Activated T-helper 2 cell treated with anti-CD3 and anti-CD28 coated beads, Interferon-gamma antibody, Interleukin-2, Interleukin-4, amounts not matched to agents 10 μg/mL and 5 μg/mL and 100 μg/mL, durations not matched to agents 14 hours and 24 hours and 36 hours (primary cell): ENCODE measurements at places on chromosomes 16 and 17.

GRCh38 chr17:78903101-78903779, at the start of gene CEP295NL:
Gene CEP295NL, minus strand, starts transcription at chr17:78903201. Its CDS starts 1,373 bp downstream, at chr17:78901828.
- no peak within 1 kb of the TSS for H3K4me3 ChIP-seq
- no peak for DNase-seq
- H3K4me1 ChIP-seq = peaks cover 10% of the 10 kb centered on the region
- H3K36me3 ChIP-seq = no peaks in the 10 kb centered on the region

GRCh38 chr16:81601008-81601428, 156.4 kb downstream of the CMIP start:
- H3K36me3 ChIP-seq = peaks cover 8% of the 10 kb centered on the region
- H3K27me3 ChIP-seq = no peaks in the 10 kb centered on the region
- no peak overlapping the region for H3K4me3 ChIP-seq
- no peak overlapping the region for H3K27ac ChIP-seq
- peaks cover 16% of the 10 kb centered on the region for H3K4me1 ChIP-seq

GRCh38 chr17:1119924-1120323, 59.9 kb downstream of the ABR start:
- no peak for DNase-seq
- H3K27me3 ChIP-seq = no peaks in the 10 kb centered on the region
- H3K36me3 ChIP-seq = no peaks in the 10 kb centered on the region
- H3K4me3 ChIP-seq = no peak overlapping the region

DNA sequence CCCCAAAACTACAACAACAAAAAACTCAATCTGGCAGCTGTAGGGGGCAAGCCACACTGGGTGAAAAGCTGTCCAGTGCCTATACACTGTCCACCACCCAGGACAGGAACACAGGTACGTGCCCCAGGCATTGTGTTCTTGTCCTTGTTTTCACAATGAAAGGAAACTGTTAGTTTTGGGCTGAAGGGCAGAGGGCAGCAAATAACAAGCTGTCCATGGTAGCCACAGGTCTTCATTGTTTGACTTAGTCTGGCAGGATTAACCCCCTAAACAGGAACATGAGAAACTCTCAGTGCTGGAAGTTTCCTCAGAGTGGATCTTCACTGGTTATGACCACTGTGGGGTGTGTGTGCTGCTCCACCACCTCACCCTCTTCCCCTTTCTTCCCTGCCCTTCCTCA, 224.6 kb upstream of the N4BP1 start:
- H3K4me1 ChIP-seq = no peaks in the 10 kb centered on the region
- H3K36me3 ChIP-seq = no peaks in the 10 kb centered on the region
- no peaks in the 10 kb centered on the region for H3K27me3 ChIP-seq
- H3K27ac ChIP-seq = no peak overlapping the region
- no peak for DNase-seq

DNA sequence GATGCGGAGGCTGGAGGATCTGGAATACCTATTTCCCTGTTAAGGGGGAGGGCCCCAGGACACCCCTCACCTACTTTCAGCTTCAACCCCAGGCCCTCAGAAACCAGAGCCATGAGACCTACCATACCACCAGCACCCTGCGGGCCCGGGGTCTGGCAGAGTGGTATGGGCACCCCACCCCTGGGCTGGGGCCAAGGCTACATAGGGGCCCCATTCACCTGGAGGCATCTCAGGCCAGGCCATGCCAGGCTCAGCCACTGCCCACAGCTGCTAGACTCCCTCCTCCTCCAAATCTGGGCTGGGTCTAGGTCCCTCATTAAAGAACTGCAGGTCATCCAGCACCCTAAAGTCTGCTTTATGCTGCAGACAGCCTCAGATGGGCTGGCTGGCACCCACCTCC, 9.0 kb downstream of the FNDC8 start:
- no peak overlapping the region for H3K4me3 ChIP-seq
- no peaks in the 10 kb centered on the region for H3K27me3 ChIP-seq
- no peak for DNase-seq
- no peaks in the 10 kb centered on the region for H3K4me1 ChIP-seq

- DNase-seq = no peak
- no peaks in the 10 kb centered on the region for H3K27me3 ChIP-seq
These were observed 7.9 kb downstream of the ALOX12 start for GRCh38 chr17:7003745-7004144.

GRCh38 chr16:3364774-3365427, 9.2 kb downstream of the OR2C1 start:
- peak; percentile 70 for DNase-seq
- peaks cover 15% of the 10 kb centered on the region for H3K36me3 ChIP-seq
- H3K4me1 ChIP-seq = no peaks in the 10 kb centered on the region
- peak overlapping the region; percentile 56 for H3K4me3 ChIP-seq

- no peaks in the 10 kb centered on the region for H3K4me1 ChIP-seq
- H3K27me3 ChIP-seq = no peaks in the 10 kb centered on the region
- no peaks in the 10 kb centered on the region for H3K36me3 ChIP-seq
- no peak overlapping the region for H3K27ac ChIP-seq
These were observed 60.6 kb downstream of the CDH11 start for GRCh38 chr16:65061263-65061662.

- no peaks in the 10 kb centered on the region for H3K4me1 ChIP-seq
- no peak overlapping the region for H3K27ac ChIP-seq
- no peak overlapping the region for H3K4me3 ChIP-seq
- peak; percentile 73 for DNase-seq
- H3K36me3 ChIP-seq = no peaks in the 10 kb centered on the region
- H3K27me3 ChIP-seq = peaks cover 13% of the 10 kb centered on the region
These were observed 7.0 kb downstream of the KRT14 start for GRCh38 chr17:41579484-41580243.

DNA sequence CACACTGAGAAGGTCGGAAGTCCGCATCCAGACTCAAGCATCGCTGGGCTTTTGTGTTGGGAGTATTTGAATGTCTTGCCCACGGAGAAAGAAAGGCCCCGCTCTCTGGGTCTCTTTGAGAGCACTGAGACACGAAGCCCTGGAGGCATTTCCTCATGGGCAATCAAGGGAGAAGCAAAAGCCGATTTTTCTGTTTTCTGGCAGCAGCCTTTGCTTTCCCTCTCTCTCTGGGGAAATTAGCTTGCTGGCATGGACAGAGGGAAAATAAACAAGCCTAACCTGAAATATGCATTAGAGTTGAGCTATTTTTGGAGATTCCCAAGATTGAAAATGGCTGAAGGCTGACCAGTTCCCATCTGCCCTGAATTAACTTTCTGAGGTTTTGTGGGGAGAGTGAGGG, 238.7 kb downstream of the HAPSTR1 start:
- H3K27ac ChIP-seq = no peak overlapping the region
- no peak for DNase-seq
- H3K36me3 ChIP-seq = no peaks in the 10 kb centered on the region
- no peaks in the 10 kb centered on the region for H3K27me3 ChIP-seq
- H3K4me3 ChIP-seq = no peak overlapping the region

- no peak overlapping the region for H3K4me3 ChIP-seq
- no peaks in the 10 kb centered on the region for H3K36me3 ChIP-seq
- H3K27ac ChIP-seq = no peak overlapping the region
- no peak for DNase-seq
- H3K4me1 ChIP-seq = no peaks in the 10 kb centered on the region
- H3K27me3 ChIP-seq = peaks cover 1% of the 10 kb centered on the region
These were observed 389.1 kb upstream of the DYNLRB2 start for GRCh38 chr16:80151722-80152111.

DNA sequence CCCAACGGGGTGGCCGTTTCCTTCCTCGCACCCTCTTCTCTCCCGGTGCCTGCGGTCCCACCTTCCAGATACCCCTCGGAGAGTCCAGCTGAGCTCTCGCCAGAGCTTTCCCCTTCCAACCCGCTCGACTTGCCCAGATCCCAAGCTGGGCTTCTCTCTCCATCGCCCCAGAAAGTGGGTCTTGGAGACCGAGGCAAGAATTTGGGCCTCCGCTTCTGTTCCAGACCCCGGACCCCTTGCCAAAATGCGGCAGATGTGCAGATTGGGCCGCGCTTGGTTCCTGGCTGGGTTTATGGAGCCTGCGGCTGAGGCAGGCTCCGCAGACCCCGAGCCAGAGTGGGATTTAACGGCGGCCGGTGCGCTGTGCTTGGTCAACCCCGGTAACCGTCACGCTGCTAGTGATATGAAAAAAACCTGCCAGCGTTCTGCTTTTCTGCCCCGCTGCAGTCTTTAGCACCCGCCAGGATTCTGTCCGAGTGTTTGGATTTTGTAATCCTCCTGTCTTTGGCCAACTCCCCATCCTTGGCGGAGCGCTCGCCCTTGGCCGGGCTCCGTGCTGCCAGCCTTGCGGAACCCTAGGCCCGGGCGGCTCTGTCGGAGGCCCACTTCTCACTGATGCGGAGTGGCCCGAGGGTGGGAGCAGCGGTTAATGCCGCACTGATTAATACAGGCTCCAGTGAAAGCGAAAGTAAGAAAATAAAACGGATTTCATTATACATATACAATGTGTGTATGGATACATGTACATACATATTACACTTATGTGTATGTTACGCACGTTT, 754 bp upstream of the SLFN11 start:
- peak overlapping the region; percentile 96 for H3K4me3 ChIP-seq
- peaks cover 40% of the 10 kb centered on the region for H3K36me3 ChIP-seq
- peaks cover 3% of the 10 kb centered on the region for H3K27me3 ChIP-seq

DNA sequence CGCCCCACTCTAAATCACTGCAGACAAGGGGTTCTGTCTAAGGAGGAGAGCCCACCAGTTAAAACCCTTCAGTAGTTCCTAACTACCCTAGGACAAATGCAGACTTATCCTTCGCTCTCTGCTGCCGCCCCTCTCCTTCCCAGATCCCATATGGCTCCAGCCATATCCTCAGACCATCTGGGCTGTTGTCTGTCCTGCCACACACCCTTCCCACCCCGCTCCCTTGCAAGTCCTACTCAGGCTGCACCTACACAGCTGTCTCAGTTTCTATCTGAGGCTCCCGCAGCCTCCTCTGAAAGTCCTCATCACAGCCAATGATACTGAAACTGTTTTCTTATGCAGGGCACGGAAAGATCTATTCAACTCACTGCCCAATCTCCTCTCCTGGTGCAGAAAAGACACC, 720 bp upstream of the BCKDK start:
- peaks cover 34% of the 10 kb centered on the region for H3K36me3 ChIP-seq
- peaks cover 18% of the 10 kb centered on the region for H3K4me1 ChIP-seq
- H3K4me3 ChIP-seq = peak overlapping the region; percentile 85

- H3K4me1 ChIP-seq = no peaks in the 10 kb centered on the region
- H3K36me3 ChIP-seq = no peaks in the 10 kb centered on the region
- DNase-seq = no peak
- no peak overlapping the region for H3K27ac ChIP-seq
- no peak overlapping the region for H3K4me3 ChIP-seq
These were observed 376.3 kb downstream of the CDH8 start for GRCh38 chr16:61659936-61660335.

DNA sequence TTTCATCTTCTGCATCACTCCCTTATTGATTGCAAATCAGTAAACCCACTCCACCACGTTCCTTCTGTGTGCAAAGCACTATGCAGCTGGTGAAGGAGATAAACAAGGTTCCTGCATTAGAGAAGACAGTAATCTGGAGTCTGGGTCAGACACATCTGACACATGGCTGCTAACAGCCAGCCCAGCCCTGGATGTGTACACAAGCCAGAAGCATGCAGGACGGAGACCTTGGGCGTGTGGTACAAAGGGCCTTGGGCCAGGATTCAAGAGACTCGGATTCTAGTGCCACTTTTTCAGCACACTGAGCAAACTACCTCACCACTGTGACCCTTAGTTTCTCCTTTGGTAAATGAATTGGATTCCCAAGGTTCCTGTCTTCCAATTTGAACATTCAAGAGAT, 86.6 kb upstream of the DNAH9 start:
- no peaks in the 10 kb centered on the region for H3K27me3 ChIP-seq
- H3K36me3 ChIP-seq = no peaks in the 10 kb centered on the region
- no peak overlapping the region for H3K27ac ChIP-seq
- H3K4me1 ChIP-seq = no peaks in the 10 kb centered on the region
- DNase-seq = no peak

DNA sequence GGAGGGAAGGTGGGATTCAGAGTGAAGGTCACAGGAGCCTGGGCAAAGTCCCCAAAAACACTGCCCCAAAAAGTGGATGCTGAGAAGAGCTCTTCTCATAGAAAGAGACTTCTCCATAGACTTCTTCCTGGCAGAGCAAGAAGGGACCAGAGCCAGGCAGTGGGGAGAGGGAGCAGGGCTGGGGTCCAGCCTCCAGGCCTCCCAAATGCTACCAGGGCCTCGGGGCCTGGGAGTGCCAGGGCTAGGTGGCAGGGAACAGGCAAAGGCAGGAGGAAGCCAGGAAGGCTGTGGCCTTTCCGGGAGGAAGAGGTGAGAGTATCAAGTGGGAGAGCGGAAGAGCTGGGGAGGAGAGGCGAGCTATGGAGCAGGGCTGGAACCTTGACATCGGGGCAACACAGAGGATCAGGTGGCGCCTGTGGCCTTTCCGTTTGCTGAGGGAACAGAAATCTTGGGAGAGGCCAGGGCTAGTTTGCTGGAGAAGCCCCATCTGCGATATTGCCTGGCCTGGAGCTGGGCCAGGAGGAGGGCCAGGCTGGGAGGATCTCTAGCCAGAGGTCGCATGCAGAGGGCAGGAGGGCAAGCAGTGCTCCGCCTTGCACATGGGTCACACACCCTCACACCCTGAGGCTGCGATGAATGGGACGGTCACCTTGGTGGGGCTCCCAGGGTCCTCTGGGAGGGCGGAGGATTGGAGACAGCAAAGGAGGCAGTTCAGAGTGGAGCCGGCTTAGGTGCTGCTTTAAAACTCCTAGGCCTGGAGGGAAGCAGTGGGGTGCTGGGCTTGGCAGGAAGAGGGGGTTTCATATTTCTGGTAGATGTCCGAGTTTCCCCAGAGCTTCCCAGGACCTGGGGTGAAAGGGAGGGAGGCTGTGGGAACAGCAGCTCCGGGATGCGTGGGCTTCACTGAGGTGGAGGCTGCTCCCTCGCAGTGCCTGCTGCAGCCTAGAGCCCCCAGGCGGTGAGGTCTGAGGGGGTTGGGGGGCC, 3.4 kb downstream of the SLC16A5 start:
- DNase-seq = no peak
- no peak overlapping the region for H3K4me3 ChIP-seq
- no peaks in the 10 kb centered on the region for H3K27me3 ChIP-seq
- peaks cover 24% of the 10 kb centered on the region for H3K4me1 ChIP-seq

DNA sequence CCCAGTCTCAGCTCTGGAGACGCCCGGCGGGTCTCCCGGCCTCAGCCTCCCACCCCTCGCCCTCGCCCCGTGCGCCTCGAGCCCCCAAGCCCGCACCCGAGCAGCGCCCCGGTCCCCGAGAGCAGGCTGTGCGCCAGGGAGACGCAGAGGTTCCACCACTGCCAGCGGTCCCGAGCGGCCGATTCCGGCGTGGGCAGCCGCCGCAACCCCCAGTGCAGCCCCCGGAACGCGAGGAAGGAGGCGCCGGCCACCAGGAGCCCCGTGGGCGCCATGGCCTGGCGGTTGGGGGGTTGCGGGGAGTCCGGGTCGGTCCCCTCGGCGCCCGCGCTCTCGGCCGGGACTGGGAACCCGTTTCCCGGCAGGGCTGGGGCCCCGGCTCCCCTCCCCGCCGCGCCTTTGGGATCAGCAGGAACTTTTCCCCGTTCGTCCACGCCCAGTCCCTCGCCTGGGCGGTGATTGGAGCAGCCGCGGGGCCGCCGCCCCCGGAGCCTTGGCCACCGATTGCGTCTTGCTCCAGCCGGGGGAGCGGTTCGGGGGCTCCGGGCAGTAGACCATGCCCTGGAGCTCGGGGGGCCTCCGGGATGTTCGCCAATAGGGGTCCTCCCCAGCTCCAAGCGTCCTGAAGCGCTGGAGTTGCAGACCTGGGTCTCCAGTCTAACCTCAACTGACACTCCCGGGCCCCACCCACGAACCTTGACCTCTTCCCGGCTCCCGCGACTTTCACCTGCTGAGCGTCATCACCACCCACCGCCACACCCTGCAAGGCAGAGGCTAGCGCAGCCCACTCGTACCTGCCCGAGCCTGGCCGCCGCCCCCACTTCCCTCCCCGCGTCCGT, at the start of gene TLCD2:
TSS of gene TLCD2 (minus strand) at position 407 of the 836 bp plus-strand sequence. CDS start at position 272, 135 bp downstream.
- no peak for DNase-seq
- H3K4me1 ChIP-seq = peaks cover 18% of the 10 kb centered on the region
